ENCODE measurements at places on chromosomes 5 and 9.

DNA sequence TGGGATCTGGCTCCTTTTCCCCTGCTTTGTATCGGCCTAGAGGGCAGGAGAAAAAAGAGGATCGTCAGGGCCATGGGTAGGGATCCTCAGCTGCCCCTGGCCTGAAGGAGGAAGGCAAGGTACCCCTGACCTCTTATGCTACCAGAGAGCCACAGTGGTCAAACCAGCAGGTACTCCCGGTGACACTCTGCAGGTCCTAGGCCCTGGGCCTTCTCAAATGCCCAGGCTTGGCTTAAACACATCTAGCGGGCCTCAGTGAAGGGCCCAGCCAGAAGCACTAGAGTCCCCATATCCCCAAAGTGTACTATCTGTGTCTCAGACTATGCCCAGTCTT lies 3.5 kb downstream of the IRF1 start:
- DNase-seq = no peak

DNA sequence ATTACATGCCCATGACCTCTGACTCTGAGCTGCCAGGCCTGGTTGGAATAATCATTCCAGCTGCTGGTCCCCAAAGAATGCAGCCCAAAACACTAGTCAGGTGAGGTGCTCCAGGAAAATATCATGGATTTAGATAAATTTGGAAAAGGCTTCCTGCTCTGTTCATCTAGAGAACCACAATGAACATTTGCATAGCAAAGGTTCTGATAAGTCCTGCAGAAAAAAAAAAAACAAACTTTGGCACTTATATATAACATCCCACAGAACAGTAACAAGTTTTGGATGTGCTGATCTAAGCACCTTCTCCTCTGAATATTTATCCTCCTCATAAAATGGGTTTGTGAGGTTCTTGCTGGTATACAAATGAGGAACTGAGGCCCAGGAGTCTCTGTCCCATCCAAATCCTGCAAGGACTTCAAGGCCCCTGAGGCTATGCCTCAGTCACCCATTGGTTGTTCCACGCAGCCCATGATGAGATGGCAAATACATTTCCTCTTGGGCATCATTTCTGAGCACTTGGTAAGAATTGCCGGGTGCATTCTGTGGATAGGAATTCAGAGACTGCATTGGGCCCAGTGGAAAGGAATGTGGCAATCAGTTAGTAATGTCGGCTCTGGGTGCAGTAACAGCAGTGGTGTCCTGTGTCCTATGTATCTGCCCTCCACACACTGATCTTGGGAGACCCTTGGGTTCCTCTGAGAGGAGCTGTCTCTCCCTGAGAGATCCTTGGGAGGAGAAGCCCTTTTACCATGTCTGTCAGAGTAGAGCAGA lies 73.4 kb upstream of the ASS1 start:
- DNase-seq = no peak

DNA sequence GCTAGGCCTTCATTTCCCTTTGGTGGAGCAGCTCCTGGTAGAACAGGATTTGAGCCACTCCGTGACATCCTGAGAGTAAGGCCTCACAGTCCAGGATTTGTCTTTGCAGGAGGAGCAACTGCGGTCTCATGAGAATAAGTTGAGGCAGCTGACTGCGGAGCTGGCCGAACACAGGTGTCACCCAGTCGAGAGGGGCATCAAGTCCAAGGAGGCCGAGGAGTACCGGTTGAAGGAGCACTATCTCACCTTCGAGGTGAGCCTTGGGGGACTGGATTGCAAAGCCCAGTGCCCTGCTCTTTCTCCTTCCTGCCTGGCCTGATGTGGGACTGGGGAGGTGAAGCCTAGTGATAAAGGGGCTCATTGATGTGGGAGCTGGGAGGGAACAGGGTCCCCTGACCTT lies 44.3 kb downstream of the PSD2 start:
- no peak for DNase-seq

DNA sequence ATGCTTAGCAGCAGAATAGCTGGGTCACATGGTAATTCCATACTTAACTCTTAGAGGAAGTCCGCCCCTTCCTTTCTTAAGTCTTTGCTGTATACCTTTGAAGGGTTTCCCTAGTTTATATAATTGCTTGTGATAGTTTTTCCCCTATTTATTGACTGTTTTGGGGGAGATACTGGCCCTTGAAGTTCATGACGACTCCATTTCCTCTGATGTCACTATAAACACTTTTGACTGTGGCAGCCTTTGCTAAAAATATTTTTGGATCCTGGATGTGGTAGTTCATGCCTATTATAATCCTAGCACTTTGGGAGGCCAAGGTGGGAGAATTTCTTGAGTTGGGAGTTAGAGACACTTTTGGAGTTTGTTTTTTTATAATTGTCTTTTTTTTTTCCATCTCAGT lies 38.4 kb downstream of the NSD1 start:
- no peak for DNase-seq

DNA sequence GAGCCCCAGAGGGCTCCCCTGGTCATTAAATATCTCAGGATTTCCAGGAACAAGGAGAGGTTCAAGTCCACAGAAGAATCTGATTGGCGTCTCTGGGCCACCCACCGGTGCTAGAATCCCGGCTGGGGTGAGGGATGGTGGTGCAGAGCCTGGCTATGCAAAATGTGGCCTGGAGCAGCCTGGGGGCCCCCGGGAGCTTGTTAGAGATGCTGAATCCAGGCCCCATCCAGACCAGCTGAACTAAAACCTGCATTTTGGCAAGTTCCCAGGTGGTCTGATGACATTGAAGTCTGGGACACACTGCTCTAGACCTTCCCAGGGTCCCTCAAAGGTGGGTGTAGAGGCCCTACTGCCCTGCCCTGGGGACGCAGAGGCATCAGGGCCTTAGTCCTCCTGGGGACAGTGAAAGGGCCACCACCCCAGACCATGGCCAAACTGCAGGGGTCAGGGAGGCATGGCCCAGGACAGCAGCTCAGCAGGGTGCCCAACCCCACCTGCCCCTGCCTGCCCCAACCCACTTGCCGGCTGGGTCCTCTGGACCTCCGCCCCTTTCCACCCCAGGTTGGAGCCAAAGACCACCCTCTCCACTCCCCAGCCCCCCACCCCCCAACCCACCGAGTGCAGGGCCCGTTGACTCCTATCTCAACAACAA lies 34.7 kb downstream of the ADAMTS2 start:
- no peak for DNase-seq

GRCh38 chr5:69152731-69153130 lies 14.2 kb upstream of the CCNB1 start:
- no peak for DNase-seq

- peak; percentile 22 for DNase-seq
Measured at GRCh38 chr5:123035360-123035917, 1.1 kb downstream of the PPIC start.

GRCh38 chr5:117473165-117473564 lies 898.5 kb upstream of the SEMA6A start:
- no peak for DNase-seq

All from activated CD4-positive, alpha-beta T cell treated with anti-CD3 and anti-CD28 coated beads, Interleukin-2, amount 50 U/mL, for 48 hours (primary cell).